Stimulated activated CD8-positive, alpha-beta memory T cell treated with anti-CD3 and anti-CD28 coated beads, Interleukin-15, amount 100 ng/mL, for 48 hours (primary cell): ENCODE measurements at places on chromosomes 1 and 21.

GRCh38 chr1:111967067-111967690 is 22.3 kb downstream of the KCND3 start:
- DNase-seq = no peak

- DNase-seq = no peak
These were observed 516.9 kb downstream of the PTPRU start for GRCh38 chr1:29753244-29753643.

DNA sequence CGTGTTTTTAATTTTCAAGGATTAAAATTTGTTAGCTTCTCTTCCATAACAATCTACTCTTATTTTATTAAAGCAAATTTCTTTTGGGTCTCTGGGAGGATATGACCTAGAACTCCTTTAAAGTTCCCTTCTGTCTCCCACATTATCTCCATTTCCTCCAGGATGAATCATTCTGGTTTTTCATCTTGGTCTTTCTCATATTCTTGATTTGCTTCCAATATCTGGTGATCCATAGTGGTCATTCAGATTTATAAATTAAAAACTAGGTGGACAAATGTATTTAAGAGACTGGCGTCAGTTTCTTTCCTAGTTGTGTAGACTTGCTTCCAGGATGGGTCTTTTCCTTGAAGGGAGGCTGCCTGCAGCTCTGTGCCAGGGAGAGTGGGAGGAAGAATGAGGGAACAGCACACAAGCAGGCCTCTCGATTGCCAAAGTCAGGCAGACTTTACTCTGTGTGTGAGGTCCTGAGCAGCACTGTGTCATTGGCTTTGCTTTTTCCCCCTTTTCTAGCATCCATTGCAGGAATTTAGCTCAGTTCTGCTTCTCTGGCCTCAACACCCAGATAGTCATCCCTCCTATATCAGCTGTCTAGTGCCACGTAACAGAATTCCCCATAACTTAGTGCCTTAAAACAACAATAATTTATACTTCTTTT is 48.1 kb upstream of the FOXO6 start:
- DNase-seq = no peak

GRCh38 chr1:117612517-117613248 is 6.8 kb downstream of the TENT5C start:
- DNase-seq = no peak

DNA sequence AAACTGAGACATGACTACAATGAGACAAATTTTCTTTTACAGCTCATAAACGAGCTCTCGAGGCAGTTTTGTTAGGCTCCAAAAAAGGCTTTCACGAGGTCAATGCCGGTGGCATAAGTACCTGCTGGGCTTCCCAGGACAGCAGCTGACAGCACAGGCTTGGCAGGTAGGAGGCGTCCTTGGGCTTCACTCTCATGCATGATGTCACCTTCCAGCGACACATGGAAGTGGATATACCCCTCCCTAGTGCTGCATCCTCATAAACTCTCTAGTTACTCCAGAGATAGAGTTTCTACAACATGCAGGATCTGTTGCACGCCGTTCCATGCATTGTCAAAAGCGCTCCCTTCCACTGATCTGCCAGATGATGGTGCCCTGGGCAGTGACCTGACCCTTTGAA is 112.5 kb upstream of the PAXBP1 start:
- DNase-seq = no peak

GRCh38 chr1:94582565-94582964 is 41.0 kb upstream of the F3 start:
- no peak for DNase-seq

DNA sequence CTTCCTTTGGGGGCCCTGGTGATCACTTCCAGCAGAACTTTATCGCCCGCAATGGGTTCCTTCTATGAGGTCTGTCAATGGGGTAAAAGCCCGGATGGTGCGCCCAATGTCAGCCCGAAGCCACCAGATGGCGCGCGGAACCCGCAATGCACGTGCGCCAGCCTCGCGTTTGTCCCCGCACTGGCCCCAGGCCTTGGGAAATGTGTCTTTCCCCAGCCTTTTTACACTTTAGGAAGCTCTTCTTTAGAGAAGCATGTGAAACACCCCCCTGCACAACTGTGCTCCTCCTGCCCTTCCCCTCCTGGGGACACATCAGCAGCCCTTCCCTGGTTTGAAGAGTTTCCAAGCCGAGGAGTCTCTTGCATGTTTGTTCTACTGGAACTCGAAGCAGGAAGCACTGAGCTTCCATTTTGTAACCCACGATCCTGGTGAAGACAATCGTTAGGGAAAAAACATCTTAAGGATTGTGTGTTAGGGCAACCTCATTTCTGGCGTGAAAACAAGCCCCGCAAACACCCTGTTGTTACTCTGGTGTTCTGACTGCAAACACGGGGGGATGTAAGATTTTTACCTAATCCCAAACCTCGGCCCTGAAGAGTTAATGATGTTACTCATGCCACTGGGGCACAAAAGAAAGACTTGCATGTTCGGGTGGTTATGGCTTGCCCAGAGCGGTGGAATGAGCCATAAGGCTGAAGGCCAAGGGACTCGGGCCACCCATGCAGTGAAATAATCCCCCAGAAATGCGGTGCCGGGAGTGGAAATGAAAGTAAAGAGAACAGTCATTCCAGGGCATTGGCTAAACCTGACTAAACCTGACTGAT is 20.4 kb upstream of the TARBP1 start:
- peak; percentile 74 for DNase-seq

DNA sequence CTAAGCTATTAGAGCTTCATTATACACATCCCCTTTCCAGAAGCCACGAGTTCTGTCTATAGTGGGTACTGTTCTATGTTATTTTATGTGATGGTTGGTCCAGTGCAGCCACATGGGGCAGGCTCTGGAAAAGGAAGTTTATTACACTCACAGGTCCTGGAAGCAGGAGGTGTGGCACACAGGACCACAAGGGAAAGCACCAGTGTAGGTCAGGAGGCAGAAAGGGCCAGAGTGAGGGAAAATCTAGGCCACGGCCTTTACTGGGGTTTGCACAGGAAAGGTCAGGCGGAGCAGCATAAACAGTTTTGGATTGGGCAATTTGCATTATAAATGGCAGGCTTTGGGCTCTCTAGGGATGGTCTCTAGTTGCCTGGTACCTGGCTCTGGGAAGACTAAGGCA is 21.8 kb upstream of the CNIH3 start:
- DNase-seq = no peak
